ENCODE measurements at places on chromosomes 1 and 21.

GRCh38 chr1:94025383-94026340 is 95.3 kb downstream of the ABCA4 start:
- DNase-seq: peak; percentile 65

- DNase-seq: no peak
Measured at GRCh38 chr1:25006770-25007169, 76.7 kb upstream of the RUNX3 start.

- DNase-seq: no peak
Measured at GRCh38 chr1:230702934-230703678, 10.8 kb downstream of the AGT start.

DNA sequence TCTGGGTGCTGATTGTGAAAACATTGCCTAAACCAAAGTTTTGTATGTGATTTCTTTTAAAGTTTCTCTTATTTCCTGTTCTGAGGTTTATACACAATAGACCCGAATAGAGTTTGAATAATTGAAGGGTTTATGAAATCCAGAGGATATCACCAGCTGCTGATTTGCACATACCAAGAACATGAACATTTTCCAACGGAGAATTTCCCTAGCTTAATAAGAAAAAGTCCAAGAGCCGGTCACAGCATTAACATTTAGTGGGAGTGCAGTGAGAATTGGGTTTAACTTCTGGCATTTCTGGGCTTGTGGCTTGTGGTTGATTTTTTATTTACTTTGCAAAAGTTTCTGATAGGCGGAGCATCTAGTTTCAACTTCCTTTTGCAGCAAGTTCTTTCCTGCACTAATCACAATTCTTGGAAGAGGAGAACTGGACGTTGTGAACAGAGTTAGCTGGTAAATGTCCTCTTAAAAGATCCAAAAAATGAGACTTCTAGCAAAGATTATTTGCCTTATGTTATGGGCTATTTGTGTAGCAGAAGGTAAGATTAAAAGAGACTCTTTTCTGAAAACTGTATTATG is at the start of gene CFH:
CFH (plus strand) TSS at position 407 of the 579 bp plus-strand sequence; CDS start at position 482, 75 bp downstream.
- peak; percentile 63 for DNase-seq

GRCh38 chr1:225454733-225455132 is 26.9 kb upstream of the LBR start:
- peak; percentile 79 for DNase-seq

GRCh38 chr1:99374109-99374508 is 109.8 kb downstream of the PLPPR4 start:
- DNase-seq: no peak

GRCh38 chr1:177947623-177948022 is 22.2 kb downstream of the SEC16B start:
- no peak for DNase-seq

DNA sequence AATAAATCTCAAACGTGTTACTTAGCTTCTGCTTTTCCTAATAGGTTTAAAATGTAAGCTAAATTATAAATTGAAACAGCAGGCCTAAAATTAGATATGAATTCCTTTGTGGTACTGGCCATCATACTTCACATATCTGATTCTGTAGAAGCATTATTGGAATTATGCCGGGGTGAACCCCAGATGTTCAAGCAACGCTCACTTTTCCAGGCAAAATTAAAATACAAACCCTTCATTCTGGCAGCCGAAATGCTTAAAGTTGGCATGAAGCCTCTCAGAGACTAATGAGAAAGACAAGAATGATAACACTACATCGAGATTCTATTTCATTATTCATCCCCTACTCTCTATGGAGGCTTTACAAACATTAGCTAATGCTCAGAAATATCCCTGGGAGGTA is 1352.7 kb upstream of the ADGRL2 start:
- DNase-seq: no peak

- no peak for DNase-seq
Measured at GRCh38 chr1:53206735-53207379, 10.2 kb downstream of the CPT2 start.

GRCh38 chr1:204530932-204531331 is 14.7 kb downstream of the MDM4 start:
- DNase-seq: no peak

- peak; percentile 63 for DNase-seq
Measured at GRCh38 chr1:100396651-100397050, 44.3 kb downstream of the CDC14A start.

DNA sequence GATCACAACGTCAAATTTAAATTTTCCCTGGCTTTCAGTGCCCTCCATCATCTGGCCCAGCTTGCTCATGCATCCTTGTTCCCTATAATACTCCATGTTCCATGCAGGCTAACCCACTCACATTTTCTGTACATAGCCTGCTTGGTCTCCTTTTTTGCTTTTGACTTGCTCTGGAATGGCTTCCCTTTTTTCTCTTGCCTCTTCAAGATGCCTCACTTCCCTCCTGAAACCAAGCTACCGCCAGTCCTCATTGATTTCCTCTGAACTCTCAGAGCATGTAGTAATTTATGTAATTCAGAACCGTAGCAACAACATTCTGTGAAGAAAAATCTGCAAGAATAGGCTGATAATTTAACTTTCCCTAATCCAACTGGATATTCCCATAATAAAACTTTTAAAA is 10.3 kb downstream of the CAP1 start:
- DNase-seq: no peak

- DNase-seq: no peak
Measured at GRCh38 chr1:183780159-183780558, 24.8 kb upstream of the RGL1 start.

- DNase-seq: no peak
Measured at GRCh38 chr1:15090373-15090772, 63.2 kb upstream of the TMEM51 start.

- DNase-seq: no peak
Measured at GRCh38 chr21:32797679-32798078, 26.1 kb upstream of the PAXBP1 start.

DNA sequence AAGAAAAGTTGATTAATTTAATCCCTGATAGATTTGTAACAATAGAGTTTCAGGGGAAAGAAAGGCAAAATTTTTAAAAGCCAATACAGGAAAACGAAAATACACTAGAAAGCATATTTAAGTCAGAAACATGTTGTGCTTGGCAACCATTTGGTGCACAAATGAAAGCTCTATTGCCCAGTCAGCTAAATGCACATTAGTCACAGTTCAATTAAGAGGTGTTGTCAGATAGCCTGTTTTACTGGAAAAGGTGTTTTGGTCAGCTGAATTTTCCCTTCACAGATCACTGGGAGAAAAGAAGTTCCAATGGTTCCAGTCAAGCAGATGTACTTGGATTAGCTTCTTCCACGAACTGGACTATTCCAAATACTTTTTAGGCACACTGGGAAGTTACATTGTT is 25.4 kb downstream of the RGS4 start:
- no peak for DNase-seq

GRCh38 chr1:151156515-151156819 is at the start of gene TNFAIP8L2:
TNFAIP8L2 (plus strand) TSS chr1:151156649; CDS start chr1:151158698, 2,049 bp downstream.
- peak; percentile 94 for DNase-seq

- no peak for DNase-seq
Measured at GRCh38 chr1:190494451-190494850, 16.8 kb upstream of the BRINP3 start.

- peak; percentile 34 for DNase-seq
Measured at GRCh38 chr1:59672851-59673572, 141.7 kb upstream of the HOOK1 start.

DNA sequence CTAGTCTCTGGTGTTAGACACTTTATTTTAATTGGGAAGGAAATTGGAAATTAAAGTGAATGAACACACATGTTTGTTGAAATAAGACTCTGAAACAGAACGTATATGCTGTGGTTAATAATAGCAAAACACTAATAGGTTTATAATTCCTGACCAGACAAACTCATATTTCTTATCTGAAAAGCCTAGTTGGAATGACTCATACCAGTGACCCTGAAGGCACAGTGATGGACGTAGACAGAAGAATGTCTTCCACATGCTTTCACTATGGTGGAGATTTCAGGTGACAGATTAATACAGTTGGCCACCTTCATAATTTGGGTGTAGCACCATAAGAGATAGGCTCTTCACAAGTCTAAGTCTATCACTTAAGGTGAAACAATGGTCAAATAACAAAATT is 83.0 kb upstream of the COL11A1 start:
- no peak for DNase-seq

GRCh38 chr1:165675794-165676193 is 22.6 kb downstream of the ALDH9A1 start:
- no peak for DNase-seq

GRCh38 chr1:211344152-211344618 is 17.6 kb downstream of the TRAF5 start:
- DNase-seq: no peak

- no peak for DNase-seq
Measured at GRCh38 chr1:54331091-54331772, 75.0 kb downstream of the SSBP3 start.

All from activated CD4-positive, alpha-beta T cell treated with anti-CD3 and anti-CD28 coated beads, Interleukin-2, amount 10 ng/mL, durations not matched to agents 24 days and 14 days (primary cell).